ENCODE measurements at places on chromosomes 12 and 14.

DNA sequence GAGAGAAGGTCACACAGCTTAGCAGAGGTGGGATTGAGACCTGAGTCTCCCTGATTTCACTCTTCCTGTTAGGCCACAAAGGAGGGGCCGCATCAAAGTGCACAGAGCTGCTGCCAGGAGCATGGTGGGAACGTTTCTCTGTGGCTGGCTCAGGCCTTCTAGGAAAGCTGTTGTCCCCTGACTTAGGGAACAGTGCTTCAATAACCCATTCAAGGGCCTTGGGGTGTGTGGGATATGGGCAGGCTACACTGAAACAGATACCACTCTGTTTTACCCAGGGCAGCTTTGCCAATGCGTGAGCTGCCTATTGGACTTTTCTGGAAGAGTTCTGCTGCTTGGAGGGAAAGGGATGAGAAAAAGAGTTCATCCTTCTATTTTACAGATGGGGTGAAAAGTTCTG lies 110.0 kb downstream of the ADCK1 start:
- no peak for DNase-seq

GRCh38 chr14:71487449-71487848 lies 444.8 kb upstream of the RGS6 start:
- no peak for DNase-seq

GRCh38 chr12:121560392-121561008 lies 20.3 kb downstream of the KDM2B start:
- DNase-seq = no peak

- DNase-seq = no peak
Measured at GRCh38 chr14:100900837-100901390, 2.6 kb downstream of the RTL1 start.

GRCh38 chr14:57078054-57078453 lies 190.7 kb downstream of the EXOC5 start:
- no peak for DNase-seq

GRCh38 chr12:110860833-110861296 lies 14.1 kb downstream of the CCDC63 start:
- DNase-seq = no peak

DNA sequence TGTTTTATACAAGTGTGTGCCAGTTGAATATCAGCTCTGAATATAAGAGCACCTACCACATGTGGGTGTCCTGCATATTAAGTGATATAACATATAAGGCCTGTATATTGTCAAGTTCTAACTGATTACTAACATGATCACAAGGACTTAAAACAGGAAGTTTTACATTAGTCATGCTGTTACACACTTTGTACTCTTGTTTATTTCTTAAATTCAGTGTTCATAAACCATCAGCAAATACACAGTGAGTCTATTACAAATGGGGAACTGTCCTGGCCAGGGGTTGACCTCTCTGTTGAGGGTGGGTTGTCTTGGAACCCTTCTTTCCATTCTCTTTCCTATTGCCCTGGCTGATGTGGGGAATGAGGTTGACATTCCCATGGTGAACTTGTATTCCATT lies 19.1 kb downstream of the HELB start:
- DNase-seq = no peak

- no peak for DNase-seq
Measured at GRCh38 chr12:7303230-7303629, 642 bp upstream of the ACSM4 start.

DNA sequence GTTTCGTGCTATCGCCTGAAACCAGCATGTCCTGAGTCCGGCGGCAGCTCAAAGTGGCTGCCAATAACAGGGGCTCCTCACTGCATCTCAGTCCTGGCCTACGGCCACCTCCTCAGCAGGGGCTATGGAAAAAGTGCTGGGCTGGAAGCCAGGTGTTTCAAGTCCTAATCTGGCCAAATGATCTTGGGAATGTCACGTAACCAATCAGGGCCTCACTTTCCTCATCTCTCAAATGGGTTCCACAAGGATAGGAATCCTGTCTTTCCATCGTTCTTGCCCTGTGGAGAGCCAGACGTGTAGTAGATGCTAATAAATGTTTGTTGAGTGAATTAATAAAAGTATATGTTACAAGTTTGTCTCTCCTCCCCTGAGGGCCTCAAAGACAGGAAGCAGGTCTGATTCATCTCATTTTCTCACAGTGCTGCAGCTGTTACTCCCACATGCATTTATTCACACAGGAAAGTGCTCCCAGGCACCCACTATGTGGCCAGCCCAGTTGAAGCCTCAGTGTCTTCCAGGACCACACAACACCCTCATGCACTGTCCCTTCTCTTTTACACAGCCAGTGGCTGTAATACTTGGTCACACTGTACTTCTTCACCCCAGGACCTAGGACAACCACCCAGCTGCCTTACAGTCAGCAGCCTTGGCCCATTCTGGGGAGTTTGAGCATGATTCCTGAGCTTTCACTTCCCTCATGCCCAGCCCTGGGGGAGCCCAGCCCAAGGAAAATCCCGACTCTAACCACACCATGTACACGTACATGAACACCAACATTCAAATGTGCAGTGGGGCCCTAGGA lies 5.0 kb downstream of the CMKLR1 start:
- no peak for DNase-seq

DNA sequence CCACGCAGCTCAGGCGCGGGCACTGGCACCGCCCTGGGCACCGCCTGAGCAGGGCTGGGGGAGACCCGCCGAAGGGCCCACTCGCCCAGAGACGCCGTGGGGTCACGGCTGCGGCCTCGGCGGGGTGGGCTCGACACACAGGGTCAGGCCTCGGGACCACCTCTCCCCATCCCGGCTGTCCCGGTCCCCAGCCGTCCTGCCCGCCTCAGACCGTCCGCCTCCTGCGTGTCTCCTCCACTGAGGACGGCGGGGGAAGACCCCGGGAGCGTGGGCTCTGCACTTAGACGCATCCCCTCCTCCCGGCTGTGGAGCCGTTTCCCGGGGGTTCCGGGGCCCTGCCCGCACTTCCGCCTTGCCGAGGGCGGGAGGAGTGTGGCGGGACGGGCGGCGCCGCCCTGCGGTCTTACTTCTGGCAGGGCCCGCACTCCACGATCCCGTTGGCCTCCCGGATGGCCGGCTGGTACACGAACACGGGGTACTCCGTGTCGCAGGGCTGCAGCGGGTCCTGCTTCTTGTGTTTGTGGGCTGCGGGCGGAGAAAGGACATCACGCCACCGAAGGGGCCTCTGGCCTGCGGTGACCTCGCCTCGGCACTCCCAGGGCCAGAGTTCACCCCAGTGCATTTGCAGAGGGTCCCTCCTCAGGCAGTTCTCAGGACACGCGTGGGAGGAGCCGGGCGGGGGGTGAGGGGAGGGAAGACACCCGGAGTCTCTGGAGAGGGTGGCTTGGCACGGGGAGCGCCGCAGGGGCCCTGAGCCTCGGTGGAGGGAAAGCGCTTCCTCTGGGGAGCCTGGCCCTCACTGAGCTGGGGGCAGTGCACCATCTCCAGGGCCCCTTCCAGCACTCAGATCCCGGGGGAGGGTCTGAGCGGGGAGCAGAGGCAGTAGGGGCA lies 23.1 kb upstream of the LRTM2 start:
- peak; percentile 33 for DNase-seq

DNA sequence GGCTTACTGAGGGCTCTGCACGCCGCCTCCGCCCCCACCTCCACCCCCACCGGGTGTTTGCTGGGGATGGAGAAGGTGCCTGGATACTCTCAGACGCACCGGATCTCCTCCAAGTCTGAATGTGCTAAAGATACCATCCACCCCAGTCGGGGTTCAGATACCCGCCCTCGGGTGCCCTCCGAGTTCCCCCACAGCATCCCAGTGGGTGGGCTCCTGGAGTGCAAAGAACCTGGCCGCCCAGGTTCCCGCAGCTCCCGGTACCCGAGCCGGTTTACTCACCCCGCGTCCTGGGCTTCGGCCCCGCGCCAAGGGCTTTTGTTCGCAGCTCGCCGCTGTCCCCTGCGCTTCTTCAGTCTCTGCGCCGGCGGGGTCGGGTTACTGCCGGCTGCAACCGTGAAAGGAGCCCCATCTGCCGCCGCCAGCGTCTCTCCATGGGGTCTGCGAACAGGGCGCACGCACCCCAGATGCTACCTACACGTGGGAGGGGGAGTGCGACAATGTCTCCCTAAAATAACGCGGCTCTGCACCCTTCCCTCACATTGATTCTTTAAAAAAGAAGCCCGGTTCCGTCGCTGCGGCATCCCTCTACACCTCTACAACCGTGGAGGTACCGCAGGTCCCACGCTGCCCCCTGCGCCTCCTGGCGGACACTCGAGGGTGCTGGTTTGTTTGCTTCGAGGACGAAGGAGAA lies at the start of gene CCDC177:
Gene CCDC177, minus strand, starts transcription at position 609 of the 691 bp plus-strand sequence. CDS start 1,249 bp downstream, outside the sequence.
- DNase-seq = peak; percentile 91

DNA sequence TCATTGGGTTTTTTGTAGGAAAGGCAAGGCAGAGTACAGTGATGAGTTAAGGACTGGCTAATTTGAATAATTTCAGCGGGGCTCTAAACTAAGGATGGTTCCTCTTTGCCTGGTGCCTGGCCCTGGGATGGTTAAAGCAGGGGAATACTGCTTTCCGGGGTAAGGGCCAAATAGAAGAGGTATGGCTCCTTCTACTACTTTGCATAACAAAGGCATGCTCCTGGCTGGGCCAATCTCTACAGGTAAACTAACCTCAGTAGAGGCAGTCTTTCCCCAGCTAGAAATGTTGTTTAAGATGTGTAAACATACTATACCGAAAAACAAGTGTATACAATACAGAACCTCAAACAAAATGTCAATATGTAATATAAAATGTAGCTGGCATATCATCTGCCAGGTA lies 1239.0 kb downstream of the SLC16A7 start:
- DNase-seq = no peak

- no peak for DNase-seq
Measured at GRCh38 chr14:35347323-35348043, 55.3 kb downstream of the PSMA6 start.

GRCh38 chr14:32307881-32308582 lies 21.1 kb upstream of the AKAP6 start:
- no peak for DNase-seq

- DNase-seq = no peak
Measured at GRCh38 chr12:52618216-52618615, at the start of gene KRT73. Gene KRT73, minus strand, starts transcription at chr12:52618559. Its CDS starts 35 bp downstream, at chr12:52618524.

- no peak for DNase-seq
Measured at GRCh38 chr14:105865904-105866840, 339.8 kb downstream of the TMEM121 start.

- no peak for DNase-seq
Measured at GRCh38 chr12:106300761-106301160, 1.8 kb upstream of the TCP11L2 start.

DNA sequence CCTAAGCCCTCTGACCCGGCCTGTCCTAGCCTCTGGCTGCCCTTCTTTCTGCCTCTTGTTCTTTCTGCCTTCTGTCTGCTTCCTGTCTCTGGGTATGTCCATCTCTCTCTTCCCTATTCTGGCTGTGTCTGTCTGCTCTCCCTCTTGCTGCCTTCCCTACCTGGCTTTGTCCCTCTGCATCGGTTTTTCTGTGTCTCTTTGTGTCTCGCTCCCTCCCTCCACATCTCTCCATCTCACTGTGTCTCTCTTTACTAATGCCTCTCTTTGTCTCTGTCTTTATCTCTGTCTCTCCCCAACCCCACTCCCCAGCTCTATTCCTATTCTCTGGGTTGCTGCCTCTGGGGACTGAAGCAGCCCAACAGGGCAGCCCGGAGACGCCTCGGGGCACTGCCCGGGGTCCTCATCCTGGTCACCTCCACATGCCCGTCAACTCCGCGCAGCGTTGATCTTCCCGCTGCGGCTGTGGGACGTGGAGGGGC lies 10.1 kb downstream of the SHMT2 start:
- DNase-seq = no peak

GRCh38 chr14:77822307-77822706 lies 22.4 kb downstream of the ADCK1 start:
- DNase-seq = no peak

GRCh38 chr14:22520796-22521195 lies 68.2 kb downstream of the DAD1 start:
- DNase-seq = no peak

Data from GM19239 (cell line).